Upper lobe of left lung (tissue), 6 donors: ENCODE measurements at places on chromosomes 3 and 15. TPM values are rescaled to one million over a fixed set of nuclear protein-coding genes. Genes with fewer than 3 reads are reported as not detected.

GRCh38 chr15:45812200-45812599, 177.4 kb downstream of the SQOR start:
- DNase-seq: no peak

DNA sequence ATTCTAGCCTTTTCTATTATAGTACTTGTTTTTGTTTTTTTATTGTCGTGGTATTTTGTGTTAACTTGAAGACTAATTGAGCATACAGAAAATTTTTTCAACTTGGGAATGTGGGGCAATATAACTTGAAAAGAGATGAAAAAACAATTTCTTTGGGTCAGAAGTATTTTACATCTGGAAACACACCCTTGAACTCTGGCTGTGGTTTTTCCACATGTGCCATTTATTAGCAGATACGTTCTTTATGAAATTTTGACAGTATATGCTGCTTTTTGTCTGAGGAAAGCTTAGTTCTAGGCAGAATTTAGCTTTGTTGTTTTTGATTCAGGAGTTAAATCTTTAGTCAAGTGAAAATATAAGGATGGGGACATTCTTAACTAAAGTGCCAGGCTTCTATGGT, 44.7 kb downstream of the TCF12 start:
- no peak for DNase-seq

DNA sequence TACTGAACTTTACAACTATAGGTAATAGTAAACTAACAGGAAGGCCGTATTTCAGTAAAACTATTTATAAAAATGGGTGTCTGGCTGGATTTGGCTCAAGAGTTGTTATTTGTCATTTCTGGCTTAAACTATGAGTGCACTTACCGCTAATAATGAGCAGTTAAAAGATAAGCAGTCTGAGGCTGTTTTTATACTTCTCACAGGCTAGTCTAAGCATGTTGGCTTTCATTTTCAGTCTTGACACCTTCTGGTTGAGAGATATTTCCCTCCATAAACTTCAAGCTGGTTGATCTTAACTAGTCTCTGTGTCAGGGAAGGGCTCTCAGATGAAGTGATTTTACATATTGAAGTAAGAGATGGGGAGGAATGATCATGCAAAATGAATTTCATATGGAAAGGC, 96.1 kb downstream of the RSRC1 start:
- DNase-seq: no peak

DNA sequence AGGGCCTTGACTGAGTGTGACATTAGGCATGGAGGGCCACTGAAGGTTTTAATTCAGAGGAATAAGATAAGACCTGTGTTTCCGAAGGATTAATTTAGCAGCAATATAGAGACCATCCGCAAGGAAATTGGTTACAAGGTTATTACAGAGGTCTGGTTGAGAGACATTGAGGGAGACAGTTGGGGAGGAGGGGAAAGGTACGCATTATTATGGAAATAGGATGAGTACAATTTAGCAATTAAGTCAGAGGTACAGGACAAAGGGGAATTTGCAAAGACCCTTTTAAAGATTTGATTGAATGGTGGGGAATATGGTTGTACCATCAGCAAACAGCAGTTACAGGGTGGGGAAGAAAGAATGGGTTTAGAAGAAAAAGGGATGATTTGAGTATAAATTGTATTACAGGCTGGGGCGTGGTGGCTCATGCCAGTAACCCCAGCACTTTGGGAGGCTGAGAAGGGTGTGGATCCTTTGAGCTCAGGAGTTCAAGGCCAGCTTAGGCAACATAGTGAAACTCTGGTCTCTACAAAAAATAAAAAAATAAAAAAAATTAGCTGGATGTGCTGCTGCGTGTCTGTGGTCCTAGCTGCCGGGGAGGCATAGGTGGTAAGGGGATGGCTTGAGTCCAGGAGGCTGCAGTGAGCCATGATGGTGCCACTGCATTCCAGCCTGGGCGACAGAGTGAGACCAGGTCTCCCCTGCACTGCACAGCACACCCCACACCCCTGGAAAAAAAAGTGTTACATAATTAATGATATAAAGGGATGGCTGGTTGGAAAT, 11.3 kb downstream of the ARL8B start:
- DNase-seq: no peak

DNA sequence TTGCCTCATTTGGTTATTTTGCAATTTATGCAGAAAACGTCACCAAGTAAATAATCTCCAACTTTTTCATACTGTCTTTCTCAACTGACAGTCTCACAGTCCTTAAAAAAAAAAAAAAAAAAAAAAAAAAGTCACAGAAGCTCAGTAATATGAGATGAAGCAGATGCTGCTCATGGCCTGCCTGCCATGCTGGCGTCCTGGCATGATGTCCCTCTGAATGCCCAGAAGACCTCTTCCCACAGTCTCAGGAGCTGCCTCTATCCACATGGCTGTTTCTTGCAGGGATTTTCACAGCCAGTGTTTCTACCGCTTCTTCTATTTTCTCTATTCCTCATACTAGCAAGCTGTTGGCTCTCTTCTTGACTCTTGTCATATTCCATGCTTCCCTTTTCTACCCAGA, 87.7 kb downstream of the TGFBR2 start:
- DNase-seq: no peak

DNA sequence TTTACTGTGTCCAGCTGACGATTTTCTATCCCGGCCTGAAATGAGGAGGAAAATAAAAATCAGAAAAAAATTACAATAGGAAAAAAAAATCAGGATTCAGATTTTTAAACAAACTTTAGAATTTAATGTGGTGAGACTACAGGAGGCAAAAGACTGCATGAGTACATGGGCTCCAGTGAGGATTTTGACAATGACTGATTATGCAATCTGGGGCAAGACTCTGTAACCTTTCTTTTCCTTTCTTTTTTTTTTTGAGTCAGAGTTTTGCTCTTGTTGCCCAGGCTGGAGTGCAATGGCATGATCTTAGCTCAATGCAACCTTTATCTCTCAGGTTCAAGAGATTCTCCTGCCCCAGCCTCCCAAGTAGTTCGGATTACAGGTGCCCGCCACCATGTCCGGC, 29.9 kb downstream of the SPG11 start:
- DNase-seq: no peak

GRCh38 chr15:68426116-68426515, 5.8 kb downstream of the ITGA11 start:
- no peak for DNase-seq

DNA sequence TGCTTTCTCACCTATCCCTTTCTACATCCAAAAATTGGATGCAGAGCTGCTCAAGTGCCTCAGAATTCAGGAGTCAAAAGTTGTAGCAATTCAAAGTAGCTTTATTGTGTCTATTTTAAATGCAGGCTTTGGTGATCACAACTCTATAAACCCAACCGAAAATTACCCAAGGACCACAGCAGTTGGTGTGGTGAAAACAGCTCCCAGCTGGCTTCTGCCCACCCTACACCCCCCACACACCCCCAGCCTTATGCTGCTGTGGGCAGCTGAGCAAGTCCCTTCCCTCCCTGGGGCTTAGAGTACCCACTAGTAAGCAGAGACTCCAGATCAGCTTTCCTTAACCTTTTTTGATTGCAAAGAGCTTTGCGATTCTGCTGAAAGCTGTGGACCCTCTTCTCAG, 5.8 kb upstream of the HES1 start:
- DNase-seq: no peak

- no peak for DNase-seq
Observed at GRCh38 chr3:138434875-138435772, 708 bp downstream of the ESYT3 start.

- no peak for DNase-seq
Observed at GRCh38 chr3:196938576-196938975, 3.8 kb downstream of the NCBP2 start.

DNA sequence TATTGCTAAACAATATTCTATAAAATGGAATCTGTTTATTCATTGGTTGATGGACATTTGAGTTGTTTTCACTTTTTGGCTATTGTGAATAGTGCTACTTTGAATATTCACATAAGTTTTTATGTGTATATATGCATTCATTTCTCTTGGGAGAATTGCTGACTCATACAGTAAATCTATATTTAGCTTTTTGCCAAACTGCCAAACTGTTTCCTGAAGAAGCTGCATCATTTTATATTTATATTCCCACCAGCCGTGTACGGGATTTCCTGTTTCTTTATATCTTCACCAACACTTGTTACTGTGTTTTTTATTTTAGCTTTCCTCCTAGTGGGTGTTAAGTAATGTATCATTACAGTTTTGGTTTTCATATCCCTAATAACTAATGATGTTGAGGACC, 12.5 kb upstream of the TCAIM start:
- DNase-seq: no peak

DNA sequence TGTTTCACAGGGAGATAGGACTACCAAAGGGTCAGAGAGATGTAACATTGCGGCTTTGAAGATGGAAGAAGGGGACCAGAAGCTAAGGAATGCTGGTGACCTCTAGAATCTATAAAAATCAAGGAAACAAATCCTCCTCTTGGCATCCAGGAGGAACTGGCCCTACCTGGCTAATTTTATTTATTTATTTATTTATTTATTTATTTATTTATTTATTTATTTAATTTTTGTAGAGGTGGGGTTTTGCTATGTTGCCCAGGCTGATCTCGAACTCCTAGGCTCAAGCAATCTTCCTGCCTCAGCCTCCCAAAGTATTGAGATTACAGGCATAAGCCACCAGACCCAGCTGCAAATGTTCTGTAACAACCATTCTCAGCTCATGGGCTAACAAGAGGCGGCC, 19.7 kb downstream of the MYL3 start:
- DNase-seq: no peak

DNA sequence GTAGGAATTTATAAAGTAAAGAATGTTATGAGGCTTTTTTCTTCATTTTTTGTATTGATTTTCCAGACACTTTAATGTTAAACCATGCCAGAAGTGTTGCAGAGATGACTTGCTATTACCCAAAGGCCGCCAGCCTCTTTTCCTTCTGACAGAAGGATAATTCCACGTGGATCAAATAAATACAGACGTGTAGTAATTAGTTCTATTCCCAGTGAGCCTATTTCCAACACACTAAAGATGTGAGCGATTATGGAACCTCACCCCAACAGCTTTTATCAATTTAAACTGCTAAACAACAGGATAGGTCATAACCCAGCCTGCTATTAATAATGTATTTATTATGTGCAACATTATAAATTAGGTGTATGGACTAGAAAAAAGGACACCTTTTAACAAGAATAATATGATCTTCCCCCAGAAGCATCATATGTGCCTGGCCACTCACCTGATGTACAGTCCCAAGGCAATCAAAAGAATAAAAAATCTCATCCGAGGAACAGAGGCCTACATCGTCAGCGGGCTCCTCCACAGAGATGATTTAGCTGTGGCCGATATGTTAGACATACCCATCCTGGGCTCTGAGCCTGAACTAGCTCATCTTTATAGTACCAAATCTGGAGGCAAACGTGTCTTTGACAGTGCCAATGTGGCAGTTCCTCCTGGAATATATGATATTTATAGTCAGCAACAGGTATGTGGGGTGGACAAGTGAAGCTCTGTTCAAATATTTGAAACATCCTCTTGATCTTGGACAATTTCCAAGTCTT, 125.9 kb upstream of the C15orf61 start:
- DNase-seq: no peak

DNA sequence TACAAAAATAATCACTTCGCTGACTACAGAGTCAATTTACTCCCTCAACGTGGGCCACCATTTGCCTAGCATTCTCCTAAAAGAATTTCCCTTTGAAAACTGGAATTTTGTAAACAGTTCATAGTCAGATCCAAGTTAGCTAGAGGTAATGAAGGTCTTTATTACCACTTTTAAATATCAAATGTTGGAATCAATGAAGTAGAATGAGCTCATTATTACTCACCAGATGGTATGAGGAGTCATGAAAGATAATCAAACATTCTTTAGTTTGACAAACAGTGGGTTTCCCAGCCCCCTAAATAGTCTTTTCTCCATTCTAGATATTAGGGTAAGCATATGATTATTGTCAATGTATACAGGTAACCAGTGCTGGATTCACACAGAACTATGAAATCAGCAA, 455.7 kb upstream of the THBS1 start:
- DNase-seq: no peak

- no peak for DNase-seq
Observed at GRCh38 chr3:106421909-106422308, 553.1 kb upstream of the CBLB start.

DNA sequence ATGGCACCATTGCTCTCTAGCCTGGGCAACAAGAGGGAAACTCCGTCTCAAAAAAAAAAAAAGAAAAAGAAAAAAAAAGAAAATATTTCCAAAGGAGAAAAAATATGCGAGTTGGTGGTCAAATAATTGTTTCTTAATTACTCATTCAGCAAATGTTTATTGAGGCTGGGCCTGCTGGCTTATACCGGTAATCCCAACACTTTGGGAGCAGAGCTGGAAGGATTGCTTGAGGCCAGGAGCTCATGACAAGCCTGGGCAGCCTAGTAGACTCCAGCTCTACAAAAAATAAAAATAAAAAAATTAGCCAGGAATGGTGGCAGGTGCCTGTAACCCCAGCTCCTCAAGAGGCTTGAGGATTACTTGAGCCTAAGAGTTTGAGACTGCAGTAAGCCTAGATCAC, 4.1 kb downstream of the KNL1 start:
- DNase-seq: no peak

Gene SELENOS
- total RNA-seq: 82.3 TPM

Gene CNTN6
- total RNA-seq: 29.3 TPM

Gene TMCO5A
- not detected for total RNA-seq

Gene CDHR4
- 7.9 TPM for total RNA-seq

Gene ARGFX
- total RNA-seq: not detected

Gene PCBP4
- total RNA-seq: 42.7 TPM

Gene FURIN
- total RNA-seq: 115 TPM
